ENCODE measurements at places on chromosomes 2 and 18.

- DNase-seq: no peak
Observed at GRCh38 chr18:21272016-21272579, 30.1 kb downstream of the GREB1L start.

GRCh38 chr2:111160758-111161157 lies 40.0 kb downstream of the BCL2L11 start:
- no peak for DNase-seq

GRCh38 chr2:229818230-229818629 lies 103.6 kb downstream of the TRIP12 start:
- DNase-seq: no peak

DNA sequence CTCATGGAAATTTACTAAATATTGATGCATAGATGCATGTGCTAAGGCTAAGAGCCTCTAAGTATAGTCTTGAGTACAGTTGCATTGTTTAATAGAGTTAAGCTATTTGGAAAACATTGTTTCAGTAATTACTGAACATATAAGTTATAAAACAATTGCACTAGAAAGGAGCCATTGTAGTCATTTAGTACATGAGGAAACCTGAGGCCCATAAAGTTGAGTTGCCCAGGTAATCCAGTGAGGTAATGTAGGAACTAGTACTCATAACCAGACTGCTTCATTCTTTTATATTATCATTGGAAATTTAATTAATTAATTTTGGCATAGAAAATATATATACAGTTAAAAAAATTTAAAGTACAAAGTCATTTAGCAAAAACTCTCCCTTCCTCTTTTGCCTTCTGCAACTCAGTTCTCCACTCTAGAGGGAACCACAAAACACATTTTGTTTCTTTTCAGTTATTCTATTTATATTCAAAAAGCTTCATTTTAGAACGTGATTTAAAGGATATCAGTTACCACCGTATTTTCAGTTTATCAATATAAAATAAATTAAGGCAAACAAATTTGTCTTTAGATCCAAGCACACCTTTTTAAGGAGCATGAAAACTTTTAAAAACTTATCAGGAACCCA lies 27.8 kb upstream of the TBR1 start:
- DNase-seq: no peak

GRCh38 chr2:132692816-132693215 lies 22.8 kb upstream of the LYPD1 start:
- no peak for DNase-seq

DNA sequence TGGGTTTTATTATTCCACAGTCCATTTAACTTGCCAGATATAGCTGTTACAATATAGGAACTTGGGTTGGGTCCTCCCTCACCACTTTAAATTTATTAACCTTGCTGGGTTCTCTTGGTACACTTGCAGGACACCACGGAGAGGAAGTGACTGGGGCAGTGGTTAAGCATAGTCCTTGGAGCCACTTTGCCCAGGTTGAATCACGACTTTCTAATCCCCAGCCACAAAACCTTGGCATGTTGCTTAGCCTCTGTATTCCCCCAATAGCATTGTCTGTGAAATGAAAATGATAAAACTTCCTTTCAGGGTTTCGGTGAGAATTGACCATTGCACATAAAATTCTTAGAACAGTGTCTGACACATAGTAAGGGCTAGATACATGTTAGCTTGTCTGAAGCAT lies 221.2 kb downstream of the IRS1 start:
- DNase-seq: no peak

- DNase-seq: no peak
Observed at GRCh38 chr2:169683054-169683424, 11.2 kb downstream of the CFAP210 start.

All from stimulated activated CD4-positive, alpha-beta T cell treated with anti-CD3 and anti-CD28 coated beads, Interleukin-15, amount 100 ng/mL, for 1 hour (primary cell).